ENCODE measurements at places on chromosomes 4 and X. TPM values are rescaled to one million over a fixed set of nuclear protein-coding genes. Genes with fewer than 3 reads are reported as not detected.

DNA sequence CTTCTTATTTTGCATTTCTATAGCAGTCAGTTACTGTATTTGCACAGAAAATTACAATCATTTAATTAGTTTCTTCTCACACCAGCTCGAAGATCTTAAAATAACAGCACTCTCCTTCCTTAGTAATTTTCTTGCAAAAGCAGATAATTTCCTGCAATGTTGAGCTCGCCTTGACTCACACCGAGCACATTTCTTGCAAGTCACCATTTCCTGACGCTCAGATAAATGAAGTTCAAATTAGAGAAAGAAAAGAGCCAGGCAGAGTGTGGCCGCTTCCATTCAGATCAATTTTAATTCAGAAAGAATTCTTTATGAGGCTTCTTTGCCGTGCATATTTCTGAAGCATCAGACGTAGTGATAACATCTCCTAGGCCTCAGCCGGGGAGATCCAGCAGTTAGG, 10.1 kb downstream of the SORCS2 start:
- H3K27ac ChIP-seq, result peak overlapping the region; percentile 55
- no peaks in the 10 kb centered on the region for H3K36me3 ChIP-seq
- H3K27me3 ChIP-seq, result no peaks in the 10 kb centered on the region

DNA sequence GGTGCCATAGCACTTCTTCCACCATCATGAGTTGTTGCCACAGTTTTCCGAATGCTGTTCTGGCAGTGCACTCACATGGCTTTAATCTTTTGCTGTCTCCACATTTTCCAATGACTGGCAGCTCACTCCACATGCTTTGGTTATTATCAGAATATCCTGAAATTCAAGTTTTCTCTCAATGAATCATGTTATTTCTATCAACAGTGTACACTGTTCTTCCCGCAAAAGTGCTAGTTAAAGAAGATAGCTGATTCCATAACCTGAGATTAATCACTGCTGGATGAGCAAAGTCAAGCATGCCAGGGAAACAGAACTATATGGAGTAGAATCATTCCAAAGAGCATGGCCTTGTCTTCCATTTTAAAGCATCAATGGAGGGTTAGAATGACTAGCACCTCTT, 14.6 kb upstream of the IL13RA2 start:
- no peak overlapping the region for H3K4me3 ChIP-seq
- no peak overlapping the region for H3K27ac ChIP-seq
- no peaks in the 10 kb centered on the region for H3K36me3 ChIP-seq
- no peaks in the 10 kb centered on the region for H3K27me3 ChIP-seq
- peaks cover 5% of the 10 kb centered on the region for H3K4me1 ChIP-seq

Gene STOX2
- not detected for total RNA-seq

- H3K4me3 ChIP-seq, result no peak overlapping the region
- H3K27me3 ChIP-seq, result no peaks in the 10 kb centered on the region
- no peak for DNase-seq
- no peak overlapping the region for H3K27ac ChIP-seq
Measured at GRCh38 chrX:93420525-93421082, 252.8 kb downstream of the NAP1L3 start.

GRCh38 chr4:110175634-110176033, 22.8 kb downstream of the ELOVL6 start:
- H3K4me1 ChIP-seq, result no peaks in the 10 kb centered on the region
- DNase-seq, result peak; percentile 54
- no peaks in the 10 kb centered on the region for H3K27me3 ChIP-seq
- no peak overlapping the region for H3K27ac ChIP-seq
- H3K36me3 ChIP-seq, result no peaks in the 10 kb centered on the region
- H3K4me3 ChIP-seq, result no peak overlapping the region

GRCh38 chrX:23287191-23287725, 47.4 kb upstream of the PTCHD1 start:
- H3K36me3 ChIP-seq, result no peaks in the 10 kb centered on the region
- H3K27me3 ChIP-seq, result no peaks in the 10 kb centered on the region

DNA sequence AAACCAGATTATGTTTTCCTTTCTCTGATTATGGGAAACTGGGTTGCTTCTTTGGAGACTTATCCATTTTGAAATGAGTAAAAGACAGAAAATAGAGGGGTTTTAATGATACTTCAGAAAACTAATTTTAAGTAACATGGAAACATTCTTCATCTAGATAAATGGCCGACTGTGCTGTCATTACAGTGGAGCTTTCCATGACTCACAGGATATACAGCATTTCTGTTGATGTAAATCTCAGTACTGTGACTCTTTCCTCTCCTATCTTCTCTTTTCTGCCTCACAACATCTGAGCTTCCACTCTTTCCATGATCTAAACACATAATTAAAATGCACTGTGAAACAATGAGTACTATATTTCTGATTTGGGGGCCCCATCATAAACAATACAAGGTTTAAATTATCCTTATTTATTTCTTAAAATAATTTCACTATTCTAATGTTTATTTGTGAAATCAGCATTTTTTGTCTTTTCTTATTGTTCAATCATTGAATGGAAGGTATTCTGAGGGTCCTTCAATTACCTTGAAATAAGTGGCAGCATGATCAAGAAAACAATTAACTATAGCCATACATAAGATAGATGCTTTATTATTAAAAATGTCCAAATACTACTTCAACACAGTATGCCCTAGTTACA, 19.3 kb downstream of the SEC24D start:
- peaks cover 35% of the 10 kb centered on the region for H3K4me1 ChIP-seq
- DNase-seq, result peak; percentile 88
- H3K27me3 ChIP-seq, result no peaks in the 10 kb centered on the region
- H3K4me3 ChIP-seq, result no peak overlapping the region
- peaks cover 52% of the 10 kb centered on the region for H3K36me3 ChIP-seq

Gene SMARCA1
- total RNA-seq, result 36.9 TPM

Gene TRPC3
- 0.22 TPM for total RNA-seq

Gene FHIP1A
- total RNA-seq, result 0.11 TPM

DNA sequence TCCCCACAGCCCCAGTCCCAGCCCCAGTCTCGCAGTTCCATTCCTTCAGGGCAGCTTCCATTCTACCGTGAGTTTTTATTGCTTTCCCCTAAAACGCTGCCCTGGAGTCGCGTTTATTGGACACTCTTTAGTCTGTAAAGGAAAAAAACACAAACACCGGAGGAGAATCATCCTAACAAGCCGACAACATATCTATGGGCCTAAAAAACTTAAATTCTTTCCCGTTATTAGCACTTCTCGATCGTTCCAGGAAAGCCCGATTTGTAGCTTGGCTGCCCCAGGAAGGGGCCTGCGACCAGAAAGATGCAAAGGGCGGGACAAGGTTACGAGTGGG, 178.5 kb downstream of the CBR4 start:
- H3K27me3 ChIP-seq, result no peaks in the 10 kb centered on the region
- peak; percentile 17 for DNase-seq
- 0 out of 2 replicates have a peak, but pooled peaks cover 4% of the 10 kb centered on the region for H3K4me1 ChIP-seq
- no peaks in the 10 kb centered on the region for H3K36me3 ChIP-seq

- H3K27me3 ChIP-seq, result no peaks in the 10 kb centered on the region
- H3K4me3 ChIP-seq, result no peak overlapping the region
- H3K4me1 ChIP-seq, result no peaks in the 10 kb centered on the region
- no peak overlapping the region for H3K27ac ChIP-seq
- DNase-seq, result no peak
Measured at GRCh38 chrX:114127005-114127404, 456.9 kb upstream of the HTR2C start.

DNA sequence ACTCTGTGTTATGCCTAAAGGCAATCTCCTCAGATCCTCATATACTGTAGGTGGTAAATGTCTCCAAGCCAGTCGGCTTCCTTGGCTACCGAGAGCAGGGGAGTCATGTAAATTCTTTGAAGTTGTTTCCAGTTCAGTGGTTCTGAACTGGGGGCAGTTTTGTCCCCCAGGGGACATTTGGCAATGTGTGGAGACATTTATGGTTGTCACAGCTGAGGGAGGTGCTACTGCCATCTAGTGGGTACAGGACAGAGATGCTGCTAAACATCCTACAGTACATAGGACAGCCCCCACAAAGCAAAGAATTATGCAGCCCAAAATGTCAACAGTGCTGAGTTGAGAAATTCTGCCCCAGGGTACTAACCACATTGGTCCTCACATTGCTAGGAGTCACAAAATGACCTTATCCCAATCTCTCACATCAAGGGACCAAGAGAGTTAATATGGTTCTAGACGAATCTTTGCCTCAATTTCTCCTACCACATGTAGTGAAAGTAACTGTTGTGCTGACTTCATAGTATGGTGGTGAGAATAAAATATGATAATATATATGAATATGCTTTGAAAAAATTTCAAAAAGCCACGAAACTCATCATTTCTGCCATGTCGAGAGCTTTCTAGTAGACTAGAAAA, 104.4 kb upstream of the ARHGAP24 start:
- peaks cover 23% of the 10 kb centered on the region for H3K27me3 ChIP-seq
- no peak overlapping the region for H3K27ac ChIP-seq
- no peaks in the 10 kb centered on the region for H3K4me1 ChIP-seq
- no peaks in the 10 kb centered on the region for H3K36me3 ChIP-seq
- DNase-seq, result peak; percentile 60

DNA sequence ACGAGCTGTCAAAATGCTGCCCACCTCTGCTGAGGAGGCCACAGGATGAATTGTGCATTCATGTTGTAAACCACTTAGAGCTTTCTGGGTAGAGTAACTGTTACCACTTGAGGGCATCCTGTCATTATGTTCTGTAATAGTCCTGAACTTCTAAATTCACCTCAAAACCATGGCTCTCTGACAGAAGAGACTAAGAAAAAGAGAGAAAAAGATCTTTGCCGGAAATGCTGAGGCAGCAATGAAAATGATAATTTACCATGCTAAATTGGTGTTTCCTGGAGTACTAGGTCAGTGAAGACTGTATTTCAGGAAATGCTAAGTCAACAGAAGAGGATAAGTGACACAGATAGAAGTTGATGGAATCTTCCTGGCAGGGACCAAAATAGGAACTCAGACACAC, 942.3 kb upstream of the SLIT2 start:
- H3K36me3 ChIP-seq, result no peaks in the 10 kb centered on the region
- no peak overlapping the region for H3K4me3 ChIP-seq
- H3K27ac ChIP-seq, result no peak overlapping the region
- peak; percentile 67 for DNase-seq
- no peaks in the 10 kb centered on the region for H3K27me3 ChIP-seq

Gene MAGEA8
- not detected for total RNA-seq

Gene NUP62CL
- not detected for total RNA-seq

GRCh38 chrX:152942077-152942442, 44.2 kb downstream of the ZNF185 start:
- H3K27ac ChIP-seq, result peak overlapping the region; percentile 59
- H3K4me1 ChIP-seq, result no peaks in the 10 kb centered on the region
- no peaks in the 10 kb centered on the region for H3K27me3 ChIP-seq
- peak overlapping the region; percentile 78 for H3K4me3 ChIP-seq
- DNase-seq, result peak; percentile 40

Gene NLGN3
- 0.63 TPM for total RNA-seq

Gene C1QTNF7
- not detected for total RNA-seq
